ENCODE measurements at places on chromosomes 12 and 14. TPM values are rescaled to one million over a fixed set of nuclear protein-coding genes. Genes with fewer than 3 reads are reported as not detected.

DNA sequence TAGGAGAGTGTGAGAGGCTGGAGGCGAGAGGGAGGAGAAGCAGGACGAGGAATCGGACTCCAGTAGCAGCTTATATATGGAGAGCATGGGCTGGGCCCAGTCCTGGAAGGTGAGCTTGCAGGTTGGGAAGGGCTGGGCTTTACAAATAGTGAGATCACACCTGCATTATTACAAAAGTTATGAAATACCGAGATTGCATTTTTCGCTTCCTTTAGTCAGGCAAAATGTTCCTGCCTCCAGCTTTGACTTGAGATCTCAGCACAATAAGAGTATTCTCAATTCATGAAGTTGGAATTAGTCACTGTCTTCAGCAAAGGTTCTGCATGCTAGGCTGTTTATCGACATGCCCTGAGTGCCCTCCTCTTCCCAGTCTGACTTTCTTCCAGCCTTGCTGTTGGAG lies at the start of gene KRT6B:
KRT6B (minus strand) TSS at position 46 of the 400 bp plus-strand sequence. CDS start 68 bp downstream, outside the sequence.
- H3K27ac ChIP-seq: no peak within 1 kb of the TSS
- H3K4me3 ChIP-seq: no peak within 1 kb of the TSS
- H3K36me3 ChIP-seq: no peaks in the 10 kb centered on the region
- DNase-seq: no peak
- H3K27me3 ChIP-seq: no peaks in the 10 kb centered on the region

- no peak overlapping the region for H3K4me3 ChIP-seq
- DNase-seq: no peak
- no peaks in the 10 kb centered on the region for H3K27me3 ChIP-seq
- no peak overlapping the region for H3K27ac ChIP-seq
Measured at GRCh38 chr12:5612556-5613410, 180.9 kb downstream of the NTF3 start.

- H3K4me3 ChIP-seq: no peak overlapping the region
- DNase-seq: no peak
- H3K36me3 ChIP-seq: peaks cover 2% of the 10 kb centered on the region
- no peaks in the 10 kb centered on the region for H3K4me1 ChIP-seq
- H3K27me3 ChIP-seq: no peaks in the 10 kb centered on the region
Measured at GRCh38 chr12:57063991-57064685, 14.2 kb upstream of the MYO1A start.

Gene P2RX7
- total RNA-seq: 3.5 TPM

DNA sequence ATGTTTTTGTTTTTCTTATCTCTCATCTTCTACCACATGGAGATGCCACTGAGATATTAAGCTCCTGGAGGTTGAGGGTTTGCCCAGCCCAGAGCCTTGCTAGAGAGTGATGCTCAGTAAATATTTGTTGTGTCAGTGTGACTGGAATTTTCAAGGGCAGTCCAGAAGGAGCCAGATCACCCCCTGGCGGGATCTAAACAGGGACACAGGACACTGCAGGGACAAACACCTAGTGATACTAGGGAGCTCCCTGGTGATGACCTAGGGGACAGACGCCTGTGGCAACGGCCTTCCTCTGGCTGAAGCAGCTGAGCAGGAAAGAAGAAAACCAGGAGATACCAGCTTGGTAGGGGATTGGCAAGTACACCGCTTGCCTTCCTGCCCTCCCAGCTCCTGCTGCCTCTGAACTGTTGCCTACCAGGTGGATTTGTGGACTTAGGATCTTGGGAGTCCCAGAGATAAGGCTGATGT lies 714.4 kb upstream of the TBX3 start:
- DNase-seq: no peak
- H3K4me1 ChIP-seq: no peaks in the 10 kb centered on the region
- no peak overlapping the region for H3K27ac ChIP-seq
- H3K36me3 ChIP-seq: no peaks in the 10 kb centered on the region

Gene RGS6
- 1.1 TPM for total RNA-seq

DNA sequence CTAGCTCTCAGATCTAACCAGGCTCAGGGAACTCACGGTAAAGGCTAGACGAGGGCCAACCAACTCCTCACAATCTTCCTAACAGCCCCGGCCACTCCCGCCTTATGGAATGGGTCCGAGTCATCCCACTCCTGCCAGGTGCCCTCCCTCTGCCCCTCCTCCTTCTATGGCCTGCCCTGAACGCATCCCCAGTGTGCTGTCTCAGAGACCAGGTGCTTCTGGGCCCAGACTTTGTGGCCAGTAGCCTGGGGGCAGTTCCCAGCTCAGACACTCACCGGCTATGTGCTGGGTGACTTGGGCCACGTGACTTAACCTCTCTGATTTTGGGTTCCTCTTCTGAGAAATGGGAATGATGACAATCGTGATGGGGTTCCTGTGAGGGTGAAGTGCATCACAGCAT lies 22.5 kb downstream of the PAPLN start:
- H3K27ac ChIP-seq: no peak overlapping the region
- no peak for DNase-seq
- no peaks in the 10 kb centered on the region for H3K27me3 ChIP-seq
- H3K4me1 ChIP-seq: no peaks in the 10 kb centered on the region
- H3K4me3 ChIP-seq: no peak overlapping the region
- no peaks in the 10 kb centered on the region for H3K36me3 ChIP-seq

Gene BMAL2
- 12.8 TPM for total RNA-seq

Gene MYG1
- total RNA-seq: 49.0 TPM

GRCh38 chr12:120316798-120317223 lies 10.8 kb downstream of the PLA2G1B start:
- peaks cover 3% of the 10 kb centered on the region for H3K4me1 ChIP-seq
- DNase-seq: no peak
- H3K27me3 ChIP-seq: no peaks in the 10 kb centered on the region

DNA sequence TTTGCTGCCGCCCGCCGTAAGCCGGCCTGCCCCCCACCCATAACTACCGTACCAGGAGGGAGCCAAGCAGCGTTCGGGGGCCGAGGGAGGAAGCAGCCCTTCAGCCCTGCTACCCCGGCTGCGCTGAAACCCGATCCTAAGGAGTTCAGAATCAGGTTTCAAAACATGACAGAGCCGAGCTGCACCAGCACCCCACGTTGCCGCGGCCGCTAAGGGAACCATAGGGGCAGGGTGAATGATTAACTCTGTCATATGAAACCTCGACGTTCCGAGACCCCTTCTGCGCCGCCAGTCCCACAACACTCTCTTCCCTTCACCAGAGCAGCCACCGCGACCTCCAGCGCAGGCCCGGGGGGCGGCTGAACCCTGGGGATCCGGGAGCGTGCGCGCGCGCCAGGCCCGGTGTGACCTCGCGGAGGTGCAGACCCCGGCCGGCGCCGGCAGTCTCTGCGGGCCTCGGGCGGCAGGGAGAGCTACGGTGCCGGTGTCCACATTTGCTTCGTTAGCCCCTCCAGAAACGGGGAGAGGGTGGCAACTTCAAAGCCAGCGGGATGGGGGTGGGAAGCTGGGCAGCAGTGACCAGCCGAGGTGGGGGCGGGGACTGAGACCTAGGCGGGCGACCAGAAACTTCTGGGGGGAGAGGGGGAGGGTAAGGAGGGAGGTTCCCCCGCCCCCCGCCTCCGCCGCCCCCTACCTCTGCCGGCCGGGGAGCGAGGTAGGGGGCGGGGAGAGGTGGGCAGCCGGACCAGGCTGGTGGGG lies 1.6 kb downstream of the SIX4 start:
- H3K36me3 ChIP-seq: no peaks in the 10 kb centered on the region
- peak; percentile 89 for DNase-seq
- peak overlapping the region; percentile 73 for H3K4me3 ChIP-seq
- H3K27ac ChIP-seq: peak overlapping the region; percentile 57
- H3K27me3 ChIP-seq: peaks cover 3% of the 10 kb centered on the region

Gene ITFG2
- 48.2 TPM for total RNA-seq

DNA sequence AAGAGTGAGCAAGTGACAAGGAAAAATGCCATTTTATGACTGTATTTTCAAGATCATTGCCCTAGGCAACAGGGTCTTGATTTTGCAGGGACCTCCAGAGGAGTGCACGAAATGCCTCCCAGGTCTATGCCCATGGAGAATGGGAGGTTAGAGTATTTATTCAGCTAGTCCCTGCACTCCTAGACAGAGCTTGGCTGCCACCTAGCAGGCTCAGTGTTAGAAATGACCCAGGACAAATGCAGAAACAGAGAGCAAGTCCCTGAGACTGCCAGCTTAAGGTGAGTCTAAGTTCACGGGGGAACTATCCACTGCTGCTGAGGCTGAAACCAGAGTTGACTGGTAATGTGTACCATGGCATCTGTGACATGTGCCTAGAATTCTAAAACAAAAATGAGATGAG lies 506.4 kb downstream of the MED13L start:
- H3K36me3 ChIP-seq: no peaks in the 10 kb centered on the region
- H3K27ac ChIP-seq: no peak overlapping the region
- no peaks in the 10 kb centered on the region for H3K4me1 ChIP-seq
- no peaks in the 10 kb centered on the region for H3K27me3 ChIP-seq

- H3K4me3 ChIP-seq: no peak overlapping the region
- DNase-seq: no peak
- H3K27me3 ChIP-seq: no peaks in the 10 kb centered on the region
- H3K4me1 ChIP-seq: peaks cover 3% of the 10 kb centered on the region
- H3K36me3 ChIP-seq: no peaks in the 10 kb centered on the region
Measured at GRCh38 chr12:120039711-120040110, 50.7 kb downstream of the BICDL1 start.

Gene EXOC3L4
- total RNA-seq: 11.6 TPM

Gene RASSF9
- total RNA-seq: 10.1 TPM

GRCh38 chr14:50230401-50230700 lies 1.0 kb downstream of the SOS2 start:
- H3K36me3 ChIP-seq: no peaks in the 10 kb centered on the region
- H3K4me3 ChIP-seq: peak overlapping the region; percentile 83
- no peak for DNase-seq

DNA sequence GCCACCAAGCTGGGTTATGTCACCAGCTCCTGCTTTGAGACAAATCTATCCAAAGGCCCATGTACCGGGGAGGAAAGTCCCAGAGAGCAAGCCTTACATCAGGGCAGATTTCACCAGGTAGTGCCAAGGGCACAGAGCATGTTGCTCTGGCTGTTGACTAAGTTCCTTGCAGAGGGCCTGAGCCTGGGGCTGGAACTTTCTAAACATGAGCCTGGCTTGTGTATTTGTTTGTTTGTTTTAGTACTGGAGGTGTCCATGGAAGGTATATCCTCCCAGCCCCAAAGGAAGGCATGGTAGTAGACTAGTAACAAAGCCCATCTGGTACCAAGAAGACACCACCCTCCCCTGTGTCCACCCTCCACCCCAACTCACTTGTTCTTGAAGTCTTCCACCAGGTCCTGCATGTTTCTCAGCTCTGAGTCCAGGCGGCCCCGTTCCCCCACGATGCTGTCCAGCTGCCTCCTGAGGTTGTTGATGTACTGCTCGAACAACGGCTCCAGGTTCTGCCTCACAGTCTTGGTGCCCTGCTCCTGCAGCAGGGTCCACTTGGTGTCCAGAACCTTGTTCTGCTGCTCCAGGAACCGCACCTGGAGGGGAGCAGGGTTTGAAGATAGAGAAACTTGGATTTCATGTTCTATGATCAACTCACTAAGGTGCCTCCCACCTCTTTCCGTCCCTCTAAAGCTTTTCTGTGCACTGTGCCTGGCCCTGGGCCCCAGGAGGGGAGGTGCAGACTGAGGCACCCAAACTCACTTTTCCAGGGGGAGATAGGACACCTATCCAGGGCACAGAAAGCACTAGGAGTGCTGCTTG lies 1.4 kb downstream of the KRT5 start:
- no peaks in the 10 kb centered on the region for H3K27me3 ChIP-seq
- no peak overlapping the region for H3K27ac ChIP-seq
- no peak overlapping the region for H3K4me3 ChIP-seq
- no peak for DNase-seq

Gene RNU7-1
- not detected for total RNA-seq

Gene ST8SIA1
- 4.7 TPM for total RNA-seq

GRCh38 chr12:110885152-110885840 lies 35.1 kb downstream of the MYL2 start:
- no peaks in the 10 kb centered on the region for H3K4me1 ChIP-seq
- no peak overlapping the region for H3K27ac ChIP-seq
- no peaks in the 10 kb centered on the region for H3K36me3 ChIP-seq
- H3K27me3 ChIP-seq: no peaks in the 10 kb centered on the region
- no peak overlapping the region for H3K4me3 ChIP-seq
- no peak for DNase-seq

Gene B4GALNT3
- total RNA-seq: 12.5 TPM

DNA sequence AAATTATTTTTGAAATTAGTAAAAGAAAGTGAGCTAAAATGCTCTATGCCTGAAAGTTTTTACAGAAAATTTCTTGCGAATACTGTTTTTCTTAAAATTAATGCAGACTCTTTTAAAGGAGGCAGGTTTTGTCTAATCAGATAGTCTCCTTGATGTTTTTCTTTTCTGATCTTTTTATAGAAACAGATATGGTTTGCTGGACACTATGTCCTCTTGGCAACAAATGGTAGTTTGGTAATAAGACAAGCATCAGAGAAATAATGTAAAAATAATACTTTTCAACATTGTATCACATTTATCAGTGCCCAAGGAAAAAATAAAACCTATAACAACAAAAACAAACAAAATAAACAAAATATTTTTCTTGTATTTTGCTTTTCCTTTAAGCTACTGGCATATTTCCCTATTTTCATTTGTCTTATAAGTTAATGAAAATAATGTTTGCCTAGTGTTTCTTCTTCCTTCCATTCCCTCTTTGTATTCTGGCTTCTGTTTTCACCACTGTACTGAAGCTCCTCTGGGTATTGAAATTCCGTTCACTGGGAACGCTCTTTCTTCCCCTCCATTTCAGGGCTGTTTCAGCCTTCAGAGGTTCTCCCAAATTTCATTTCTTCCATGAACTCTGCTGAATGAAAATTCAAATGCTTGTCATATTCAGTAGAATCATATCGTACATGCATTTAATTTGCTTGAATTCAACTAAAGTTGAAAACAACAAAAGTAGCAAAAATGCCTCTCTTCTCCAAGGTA lies 115.3 kb downstream of the TRMT5 start:
- H3K4me1 ChIP-seq: no peaks in the 10 kb centered on the region
- H3K36me3 ChIP-seq: no peaks in the 10 kb centered on the region
- no peak overlapping the region for H3K27ac ChIP-seq
- no peak overlapping the region for H3K4me3 ChIP-seq

Gene FLVCR2
- total RNA-seq: 17.0 TPM

Gene PLXNC1
- total RNA-seq: 11.6 TPM

Gene C14orf180
- 2.1 TPM for total RNA-seq

DNA sequence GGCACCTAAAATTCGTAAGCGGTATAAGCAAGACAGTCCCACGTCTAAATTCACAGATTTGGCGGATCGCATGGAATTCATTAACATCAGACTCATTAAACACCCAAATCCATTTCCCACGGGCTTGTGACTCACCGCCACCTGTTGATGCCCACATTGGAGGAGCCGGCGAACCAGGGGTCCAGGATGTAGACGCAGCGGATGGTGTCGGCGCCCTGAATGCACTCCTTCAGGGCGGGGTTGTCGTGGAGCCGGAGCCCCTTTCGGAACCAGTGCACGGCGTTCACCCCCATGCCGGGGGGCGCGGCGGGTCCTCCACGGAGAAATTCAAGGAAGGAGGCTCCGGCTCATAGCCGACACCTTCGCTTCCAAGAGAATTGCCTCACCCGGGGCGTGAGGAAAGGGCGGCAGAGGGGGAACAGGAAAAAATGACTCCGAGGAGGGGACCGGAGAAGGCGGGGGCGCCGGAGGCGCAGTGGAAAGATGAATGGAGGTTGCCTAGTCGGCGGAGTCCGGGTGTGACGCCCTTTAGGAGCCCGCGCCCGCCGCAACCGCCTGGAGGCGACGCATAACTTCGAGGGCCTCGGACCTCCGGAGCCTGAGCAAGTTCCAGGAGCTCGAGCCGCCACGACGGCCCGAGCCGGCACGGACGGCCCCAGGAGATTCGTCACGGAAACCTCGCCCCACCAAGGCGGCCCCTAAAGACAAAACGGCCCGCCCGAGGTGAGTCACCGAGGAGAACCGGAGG lies 506 bp downstream of the CRY1 start:
- peak overlapping the region; percentile 99 for H3K27ac ChIP-seq
- peak overlapping the region; percentile 98 for H3K4me3 ChIP-seq
- H3K4me1 ChIP-seq: peaks cover 13% of the 10 kb centered on the region
- no peaks in the 10 kb centered on the region for H3K36me3 ChIP-seq
- no peak for DNase-seq
- H3K27me3 ChIP-seq: no peaks in the 10 kb centered on the region
